ENCODE measurements at places on chromosomes 7 and 10.

GRCh38 chr10:79149662-79150443 lies 81.1 kb downstream of the ZMIZ1 start:
- no peak for DNase-seq

DNA sequence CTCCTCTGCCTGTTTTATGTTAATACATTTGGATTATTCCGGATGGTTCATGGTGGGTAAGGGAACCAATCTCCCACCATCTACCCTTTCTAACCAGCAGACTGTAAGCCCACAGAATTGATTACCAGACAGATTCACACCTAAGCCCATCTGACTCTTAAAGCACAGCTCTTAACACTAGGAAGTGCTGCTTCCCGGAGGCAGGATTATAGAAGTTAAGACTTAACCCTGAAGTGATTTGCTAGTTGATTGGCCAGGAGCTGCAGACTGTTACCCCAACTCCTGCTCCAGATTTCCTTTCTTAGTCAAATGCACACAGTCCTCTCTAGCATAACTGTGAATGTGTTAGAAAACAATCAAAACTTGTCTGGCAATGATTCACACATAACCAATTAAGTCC lies 221.7 kb downstream of the CDK14 start:
- DNase-seq, result no peak

DNA sequence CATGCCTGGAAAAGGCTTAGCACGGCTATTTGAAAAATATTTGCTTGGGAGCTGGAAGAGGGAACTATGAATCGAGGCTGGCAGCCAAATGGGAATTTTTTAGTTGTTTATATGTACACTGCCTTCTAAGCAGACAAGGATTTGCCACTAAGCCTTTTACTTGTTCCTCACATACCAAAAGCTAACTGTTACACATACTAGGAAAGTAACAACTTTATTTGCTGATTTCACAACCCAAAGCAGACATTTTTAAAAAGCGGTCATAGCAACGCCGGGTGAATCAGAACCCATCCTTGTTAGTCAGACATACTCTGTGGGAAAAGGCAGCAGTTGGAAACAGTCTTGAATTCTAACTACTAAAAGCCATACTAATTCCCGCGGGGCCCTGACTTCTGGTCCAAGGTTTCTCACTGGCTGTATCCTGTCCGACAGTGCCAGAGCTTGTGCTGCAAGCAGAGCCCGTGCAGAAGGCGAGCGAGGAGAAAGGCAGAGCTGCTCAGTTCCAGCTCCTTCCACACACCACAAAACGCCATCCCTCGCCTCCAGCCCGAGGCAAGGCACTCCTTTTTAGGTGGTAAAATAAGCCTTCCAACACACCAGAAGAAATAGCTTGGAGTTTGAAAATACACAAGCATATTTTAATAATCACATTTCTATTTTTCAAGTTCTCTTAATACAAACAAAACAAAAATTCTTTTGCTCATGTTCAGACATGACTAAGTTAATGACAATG lies 89.2 kb downstream of the RNF216 start:
- no peak for DNase-seq

GRCh38 chr10:34654211-34654610 lies 160.9 kb downstream of the PARD3 start:
- DNase-seq, result no peak

DNA sequence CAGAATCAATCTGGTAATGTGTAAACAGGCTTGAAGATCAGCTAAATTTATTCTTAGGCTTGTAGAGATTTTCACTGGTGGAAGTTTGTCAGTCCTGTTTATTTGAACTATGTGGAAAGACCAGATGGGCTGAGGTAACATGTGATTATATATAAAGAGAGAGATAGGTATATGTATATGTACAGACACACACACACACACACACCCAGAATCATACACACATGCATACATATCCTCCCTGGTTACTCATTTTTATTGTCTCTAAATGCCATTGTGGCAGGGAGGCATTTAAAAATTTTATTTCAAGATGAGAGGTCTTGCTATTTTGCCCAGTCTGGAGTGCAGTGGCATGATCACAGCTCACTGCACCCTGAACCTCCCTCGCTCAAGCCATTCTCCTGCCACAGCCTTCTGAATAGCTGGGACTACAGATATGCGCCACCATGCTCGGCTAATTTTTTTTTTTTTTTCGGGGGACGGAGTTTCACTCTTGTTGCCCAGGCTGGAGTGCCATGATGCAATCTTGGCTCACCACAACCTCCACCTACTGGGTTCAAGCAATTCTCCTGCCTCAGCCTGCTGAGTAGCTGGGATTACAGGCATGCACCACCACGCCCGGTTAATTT lies 78.1 kb upstream of the CYTH3 start:
- DNase-seq, result no peak

GRCh38 chr7:71560354-71560995 lies 428.5 kb downstream of the GALNT17 start:
- DNase-seq, result no peak

GRCh38 chr7:25360451-25360850 lies 132.2 kb upstream of the NPVF start:
- DNase-seq, result peak; percentile 83

DNA sequence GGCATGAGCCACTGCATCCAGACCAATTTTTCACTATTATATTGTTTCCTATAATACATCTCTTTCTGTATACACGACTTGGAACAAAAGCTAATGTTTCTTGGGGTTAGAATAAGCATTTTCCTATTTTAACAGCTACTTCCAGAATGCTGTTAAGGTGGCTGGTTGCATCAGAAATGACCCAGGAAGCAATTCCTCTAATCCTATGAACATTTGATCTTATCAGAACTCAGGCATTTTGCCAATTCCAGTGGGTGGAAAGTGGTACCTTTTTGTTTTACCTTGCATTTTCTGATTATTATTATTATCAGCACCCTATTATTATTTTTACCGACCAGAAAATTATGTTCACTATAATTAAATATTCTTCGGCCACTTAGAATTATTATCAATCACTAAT lies 73.3 kb downstream of the NDUFB2 start:
- DNase-seq, result no peak

DNA sequence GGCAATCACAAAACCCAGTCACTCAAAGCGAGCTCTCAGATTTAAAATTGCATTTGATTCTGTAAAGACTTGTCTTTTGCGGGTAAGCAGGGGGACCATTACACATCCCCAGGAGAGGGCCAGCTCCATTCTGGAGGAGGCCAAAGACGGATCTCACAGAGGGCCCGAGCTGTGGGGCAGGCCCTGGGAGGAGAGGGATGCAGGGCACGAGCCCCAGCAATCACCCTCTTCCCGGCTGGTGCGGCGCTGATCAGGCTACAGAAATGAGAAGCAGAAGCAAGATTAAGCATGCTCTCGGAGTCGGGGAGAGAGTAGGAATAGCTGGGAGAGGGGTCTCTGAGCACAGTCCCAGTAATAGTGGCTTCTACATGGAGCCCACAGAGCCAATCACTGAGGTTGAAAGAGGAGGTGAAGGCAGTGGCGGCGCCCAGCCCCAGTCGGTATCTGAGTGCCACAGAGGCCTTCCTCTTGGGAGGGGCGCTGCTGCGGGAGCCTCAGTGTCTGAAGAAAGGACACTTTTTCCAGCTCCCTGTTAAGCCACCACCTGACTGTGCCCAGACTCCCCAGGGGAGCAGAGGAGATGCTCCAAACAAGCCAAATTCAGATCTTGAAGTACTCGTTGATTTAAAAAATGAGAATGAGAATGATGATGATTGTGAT lies 7.1 kb downstream of the CXCL12 start:
- no peak for DNase-seq

DNA sequence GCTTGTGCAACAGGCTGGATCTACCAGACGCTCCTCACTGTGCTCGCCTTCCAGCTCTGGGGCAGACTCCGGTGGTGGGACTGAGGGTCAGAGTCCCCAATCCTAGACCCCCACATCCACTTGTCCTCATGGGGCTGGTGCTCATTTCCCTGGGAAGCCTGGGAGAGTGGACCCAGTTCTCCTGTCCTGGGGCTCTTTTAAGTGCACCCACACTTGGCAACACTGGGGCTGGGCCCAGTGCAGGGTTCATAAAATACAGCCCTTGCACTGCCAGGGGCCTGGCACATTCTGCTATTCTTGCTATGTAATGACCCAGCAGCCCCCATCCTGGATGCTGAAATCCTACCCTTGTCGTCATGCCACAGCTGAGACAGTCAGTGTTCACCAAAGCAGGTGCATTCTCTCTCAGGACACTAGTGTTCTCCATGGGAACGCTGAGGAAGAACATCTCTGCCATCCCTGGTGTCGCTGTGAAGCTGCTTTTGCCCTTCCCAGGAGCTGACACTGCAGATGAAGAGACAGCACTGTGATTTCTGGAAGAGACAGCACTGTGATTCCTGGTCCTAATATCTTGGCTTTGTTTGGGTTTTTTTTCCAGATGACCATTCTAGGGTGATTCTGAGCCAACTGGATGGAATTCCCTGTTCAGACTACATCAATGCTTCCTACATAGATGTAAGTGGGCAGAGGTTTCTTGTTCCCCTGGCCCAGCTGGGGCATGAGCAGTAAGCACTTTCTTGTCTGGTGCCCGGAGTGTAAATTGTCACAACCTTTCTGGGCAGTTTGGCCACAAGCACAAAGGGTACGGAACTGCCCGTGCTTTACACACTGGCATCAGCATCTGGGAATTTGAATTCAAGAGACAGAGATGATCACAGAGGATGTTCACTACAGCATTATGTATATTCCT lies 65.6 kb downstream of the MKI67 start:
- DNase-seq, result no peak

GRCh38 chr10:44195112-44196007 lies 189.5 kb downstream of the CXCL12 start:
- no peak for DNase-seq

DNA sequence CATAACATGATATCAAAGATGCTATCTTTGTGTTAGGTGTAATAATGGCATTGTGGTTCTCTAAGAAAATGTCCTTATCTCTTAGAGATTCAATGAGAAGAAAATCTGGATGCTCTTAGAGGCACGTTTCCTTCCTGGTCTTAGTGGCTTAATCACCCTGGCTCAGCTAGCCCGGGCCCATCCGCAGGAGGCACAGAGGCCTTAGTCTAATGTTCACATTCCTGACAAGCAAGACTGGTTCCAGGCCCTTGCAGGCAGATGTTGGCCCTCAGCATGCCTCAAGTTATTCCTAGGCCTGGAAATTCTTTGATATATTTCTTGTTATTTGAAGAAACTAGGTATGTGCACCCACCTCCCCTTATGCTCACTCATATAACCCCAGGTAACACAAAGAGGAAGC lies 357.6 kb downstream of the SFMBT2 start:
- no peak for DNase-seq
